IPS-NIHi11 (cell line): ENCODE measurements at places on chromosomes 2 and 18.

DNA sequence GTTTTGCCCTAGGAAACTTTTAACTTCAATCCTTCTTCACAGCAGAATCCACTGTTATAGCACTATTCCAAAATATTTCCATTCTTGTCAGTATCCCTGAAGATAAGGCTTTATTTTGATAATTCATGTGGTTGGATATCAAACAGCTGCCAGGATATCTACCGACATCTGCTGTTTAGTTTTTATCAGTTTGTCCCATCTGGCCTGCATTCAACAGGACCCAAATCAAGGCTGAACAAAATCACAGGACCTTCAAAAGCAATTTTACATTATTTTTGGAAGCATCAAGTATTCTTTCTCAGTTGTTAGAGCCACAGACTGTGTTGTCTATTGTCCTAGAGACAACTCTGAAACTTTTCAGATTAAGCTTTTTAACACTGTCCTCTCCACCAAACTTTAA lies 429.0 kb upstream of the PIK3C3 start:
- DNase-seq, result no peak

DNA sequence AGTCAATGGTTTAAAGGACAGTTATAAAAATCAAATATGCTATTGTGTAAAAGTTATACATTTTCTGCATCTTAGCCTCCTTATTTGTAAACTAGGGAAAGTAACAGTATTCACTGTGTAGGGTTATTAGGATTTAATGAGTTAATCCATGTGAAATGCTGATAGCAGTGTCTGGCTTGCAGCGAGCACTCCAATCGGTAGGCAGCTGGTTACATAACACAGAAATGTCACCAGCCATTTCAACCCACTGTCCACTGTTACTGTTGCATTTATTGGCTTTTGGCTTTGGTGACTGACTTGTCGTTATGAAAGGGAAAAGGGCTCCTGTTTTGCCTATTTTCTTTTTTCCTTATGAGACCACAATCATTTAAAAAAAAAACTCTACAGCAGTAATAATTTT lies 38.9 kb downstream of the ID2 start:
- no peak for DNase-seq

- DNase-seq, result no peak
Observed at GRCh38 chr18:24462838-24463775, 2.7 kb downstream of the HRH4 start.

DNA sequence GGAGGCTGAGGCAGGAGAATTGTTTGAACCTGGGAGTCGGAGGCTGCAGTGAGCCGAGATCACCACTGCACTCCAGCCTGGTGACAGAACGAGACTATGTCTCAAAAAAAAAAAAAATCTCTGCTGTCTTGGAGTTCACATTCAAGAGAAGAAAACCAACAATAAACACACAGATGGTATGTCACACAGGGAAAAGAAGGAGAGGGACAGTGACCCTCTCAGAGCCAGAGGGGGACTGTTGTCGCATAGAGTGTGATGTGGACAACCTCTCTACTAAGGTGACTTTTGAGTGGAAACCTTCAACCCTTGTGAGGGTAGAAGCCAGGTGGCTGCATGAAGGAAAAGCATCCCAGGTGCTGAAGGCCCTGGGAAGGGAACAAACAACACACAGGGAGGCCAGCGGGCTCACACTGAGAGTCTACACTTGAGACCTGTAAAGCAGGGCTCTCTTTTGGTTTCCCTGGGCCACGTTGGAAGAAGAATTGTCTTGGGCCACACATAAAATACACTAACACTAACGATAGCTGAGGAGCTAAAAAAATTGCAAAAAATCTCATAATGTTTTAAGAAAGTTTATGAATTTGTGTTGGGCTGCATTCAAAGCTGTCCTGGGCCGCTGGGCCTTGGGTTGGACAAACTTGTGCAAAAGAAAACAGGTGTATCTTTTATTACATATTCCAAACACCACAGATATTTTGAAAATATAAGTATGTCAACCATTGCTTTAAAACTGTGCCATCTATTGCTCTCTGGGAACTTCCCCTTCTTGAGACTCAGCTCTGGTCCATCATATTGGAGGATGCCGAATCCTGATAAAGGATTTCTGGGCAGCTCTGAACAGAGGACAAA lies 136.0 kb downstream of the DDX1 start:
- no peak for DNase-seq

DNA sequence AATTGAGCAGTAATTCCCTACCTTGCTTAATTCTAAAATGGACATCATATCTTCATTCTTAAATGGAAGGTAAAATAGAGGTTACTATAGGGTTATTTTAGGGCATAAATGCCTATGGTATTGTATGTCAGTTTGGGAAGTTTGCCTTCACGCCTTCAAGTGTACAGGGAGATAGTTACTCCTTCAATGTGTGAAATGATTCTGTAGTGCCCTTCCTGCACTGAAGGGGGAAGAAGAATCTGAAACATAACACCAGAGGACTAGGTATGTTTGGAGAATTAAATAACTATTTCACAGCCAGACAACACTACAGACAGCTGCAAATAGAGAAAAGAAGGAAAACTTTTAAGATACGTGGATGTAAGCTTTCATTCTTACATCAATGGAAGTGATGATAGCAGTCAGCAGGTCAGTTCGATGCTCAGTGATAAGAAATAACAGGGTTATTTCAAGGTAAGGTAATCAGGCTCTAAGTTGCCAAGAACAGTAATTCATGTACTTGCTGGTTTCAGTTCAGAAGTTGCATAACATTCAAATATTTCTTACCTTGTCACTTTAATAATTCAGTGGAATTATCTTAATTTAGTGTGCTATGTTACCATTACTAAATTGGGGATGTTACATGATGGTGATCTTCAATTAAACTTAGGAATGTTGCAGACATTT lies 4.0 kb downstream of the PKP4 start:
- DNase-seq, result no peak
